HEK293T (cell line): ENCODE measurements at places on chromosomes 5 and 9.

DNA sequence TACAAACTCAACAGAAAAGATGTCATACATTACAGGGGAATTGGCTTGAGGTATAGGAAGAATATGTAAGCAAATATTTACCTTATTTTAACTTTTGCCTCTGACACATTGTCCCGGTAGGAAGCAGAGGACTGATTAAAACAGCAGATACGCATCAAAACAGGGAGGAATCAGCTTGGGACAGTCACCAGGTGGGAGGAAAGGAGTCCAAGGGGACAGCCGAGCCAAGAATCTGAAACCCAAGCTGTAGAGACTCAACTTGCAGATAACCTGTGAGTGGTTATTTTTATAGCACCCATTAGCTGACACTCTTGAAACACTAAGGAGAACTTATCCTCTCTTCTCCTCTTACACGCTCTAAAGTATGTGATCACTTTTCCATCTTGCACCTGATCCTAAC is 22.3 kb downstream of the PDZD2 start:
- no peak for DNase-seq

GRCh38 chr5:164204338-164204946 is 699.0 kb downstream of the MAT2B start:
- no peak for DNase-seq

- peak; percentile 79 for DNase-seq
These were observed 108.7 kb downstream of the RXRA start for GRCh38 chr9:134434894-134435506.

DNA sequence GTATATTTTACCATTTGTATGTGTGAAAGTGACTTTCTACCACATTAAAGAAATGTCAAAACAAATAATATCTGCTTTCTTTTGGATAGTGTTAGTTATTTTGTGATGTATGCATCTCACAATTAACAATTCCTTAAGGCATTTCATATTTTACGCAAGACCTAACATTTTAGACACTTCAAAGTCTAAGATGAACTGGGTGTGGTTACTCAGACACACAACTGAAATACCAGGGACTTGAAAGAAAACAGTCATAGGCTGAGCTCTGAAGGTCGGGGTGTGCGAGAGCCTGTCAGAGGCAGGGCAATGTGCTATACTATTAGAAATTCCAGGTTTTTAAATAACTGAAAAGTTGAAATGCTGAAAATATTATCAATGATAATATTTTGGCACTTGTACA is 44.5 kb upstream of the ZNF622 start:
- no peak for DNase-seq

GRCh38 chr9:83964973-83965349 is 15.1 kb downstream of the HNRNPK start:
- no peak for DNase-seq

- no peak for DNase-seq
These were observed 117.7 kb upstream of the FER start for GRCh38 chr5:108629779-108630528.

- DNase-seq = peak; percentile 55
These were observed 22.3 kb downstream of the PSMB7 start for GRCh38 chr9:124392871-124393460.

DNA sequence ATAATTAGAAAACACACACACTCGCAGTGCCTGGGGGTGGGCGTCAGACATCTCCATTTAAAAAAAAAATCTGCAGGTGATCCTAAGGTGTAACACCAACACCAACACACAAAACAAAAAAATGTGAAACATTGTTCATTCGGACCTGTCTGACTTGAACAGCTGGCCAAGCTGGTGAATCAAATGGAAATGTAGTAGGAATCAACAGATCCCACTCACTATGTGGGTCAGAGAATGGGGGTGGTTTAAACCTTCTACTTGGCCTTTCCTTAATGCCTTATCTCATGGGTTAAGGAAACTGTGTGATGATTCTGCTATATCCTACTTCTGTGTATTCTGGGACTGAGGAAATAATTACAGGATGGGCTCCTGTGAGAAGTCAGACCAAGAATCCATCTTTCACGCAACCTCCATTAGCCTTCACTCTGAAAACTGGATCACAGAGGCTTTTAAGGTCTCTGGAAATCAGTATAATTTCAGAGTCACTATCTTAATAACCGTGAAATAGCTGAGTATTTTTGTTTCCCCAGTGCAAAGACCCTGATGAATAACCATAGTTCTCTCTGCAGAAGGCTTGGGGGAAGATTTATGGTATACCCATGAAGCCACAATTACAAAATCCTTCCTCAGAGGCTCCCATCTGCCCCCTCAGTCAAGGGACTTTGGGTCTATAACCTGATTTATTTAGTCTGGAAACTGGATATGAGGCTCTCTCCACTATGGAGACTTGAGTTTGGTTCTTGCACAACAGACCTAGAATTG is 17.2 kb upstream of the MCCC2 start:
- DNase-seq = no peak

DNA sequence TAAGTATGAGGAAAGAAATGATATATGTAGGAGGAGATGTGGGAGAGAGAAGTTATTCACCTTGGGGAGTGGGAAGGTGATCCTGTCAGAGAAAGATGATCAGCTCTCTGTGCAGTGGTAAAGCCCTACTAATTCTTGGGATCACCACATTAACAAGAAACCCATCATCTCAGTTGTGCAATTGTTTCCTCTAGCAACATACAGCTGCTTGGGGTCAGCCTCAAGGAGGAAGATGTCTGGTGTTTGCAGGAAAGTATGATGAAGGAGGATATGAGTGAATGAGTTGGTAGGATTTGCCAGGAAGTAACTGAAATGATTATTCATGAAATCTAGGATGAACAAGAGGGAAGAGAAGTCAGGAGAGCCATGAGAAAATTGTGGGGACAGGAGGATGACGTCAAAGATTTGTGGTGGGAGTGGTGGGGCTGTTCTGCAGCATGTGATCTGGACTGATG is 50.1 kb downstream of the TNFSF8 start:
- no peak for DNase-seq

- DNase-seq = no peak
These were observed at the start of gene ACOT12 for GRCh38 chr5:81393783-81394718. TSS of gene ACOT12 (minus strand) at chr5:81394134. CDS start at chr5:81394114, 20 bp downstream.
